ENCODE measurements at places on chromosomes 6 and 20. TPM values are rescaled to one million over a fixed set of nuclear protein-coding genes. Genes with fewer than 3 reads are reported as not detected.

DNA sequence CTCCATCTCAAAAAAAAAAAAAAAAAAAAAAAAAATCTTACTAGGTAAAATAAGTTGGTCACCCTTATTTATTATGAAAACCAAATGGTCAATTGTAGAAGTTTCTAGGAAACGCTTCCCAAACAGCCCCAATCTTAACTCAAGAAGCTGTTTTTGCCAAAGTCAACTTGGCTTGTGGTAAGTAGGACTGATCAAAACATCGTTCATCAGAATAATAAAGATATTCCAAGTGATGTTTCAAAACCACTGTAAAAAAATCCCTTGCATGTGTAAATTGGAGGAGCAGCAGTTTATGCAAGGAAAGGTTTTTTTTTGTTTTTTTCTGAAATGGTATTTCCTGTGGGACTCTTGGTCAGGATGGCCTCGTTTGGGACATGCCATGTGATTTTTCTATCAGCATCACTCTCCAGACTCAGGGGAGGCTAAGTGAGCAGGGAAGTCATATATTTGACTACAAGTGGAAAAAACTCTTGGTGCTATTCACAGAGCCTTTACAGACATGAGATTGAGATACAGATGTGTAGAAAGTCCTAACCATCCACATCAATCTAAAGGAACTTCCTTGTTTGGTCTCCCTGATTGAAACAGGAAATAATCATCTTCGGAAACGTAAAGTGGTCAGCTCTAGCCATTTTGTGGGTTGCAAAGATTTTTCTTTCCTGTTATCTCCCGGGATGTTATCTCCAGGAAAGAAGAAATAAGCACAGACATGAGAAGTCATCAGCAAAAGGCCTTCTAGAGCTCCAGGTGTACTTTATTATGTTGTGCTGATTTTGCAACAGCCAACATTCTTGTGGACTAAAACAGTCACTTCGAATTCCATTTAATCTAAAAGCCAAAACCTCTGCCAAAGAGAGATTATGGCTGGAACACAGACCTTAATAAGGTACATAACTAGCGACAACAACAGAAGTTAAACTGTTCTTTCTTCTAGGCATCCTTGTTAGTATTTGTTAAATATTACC is 177.8 kb downstream of the EDN1 start:
- H3K27me3 ChIP-seq = no peaks in the 10 kb centered on the region
- H3K27ac ChIP-seq = no peak overlapping the region
- peaks cover 4% of the 10 kb centered on the region for H3K4me1 ChIP-seq
- no peak overlapping the region for H3K4me3 ChIP-seq
- H3K36me3 ChIP-seq = no peaks in the 10 kb centered on the region

DNA sequence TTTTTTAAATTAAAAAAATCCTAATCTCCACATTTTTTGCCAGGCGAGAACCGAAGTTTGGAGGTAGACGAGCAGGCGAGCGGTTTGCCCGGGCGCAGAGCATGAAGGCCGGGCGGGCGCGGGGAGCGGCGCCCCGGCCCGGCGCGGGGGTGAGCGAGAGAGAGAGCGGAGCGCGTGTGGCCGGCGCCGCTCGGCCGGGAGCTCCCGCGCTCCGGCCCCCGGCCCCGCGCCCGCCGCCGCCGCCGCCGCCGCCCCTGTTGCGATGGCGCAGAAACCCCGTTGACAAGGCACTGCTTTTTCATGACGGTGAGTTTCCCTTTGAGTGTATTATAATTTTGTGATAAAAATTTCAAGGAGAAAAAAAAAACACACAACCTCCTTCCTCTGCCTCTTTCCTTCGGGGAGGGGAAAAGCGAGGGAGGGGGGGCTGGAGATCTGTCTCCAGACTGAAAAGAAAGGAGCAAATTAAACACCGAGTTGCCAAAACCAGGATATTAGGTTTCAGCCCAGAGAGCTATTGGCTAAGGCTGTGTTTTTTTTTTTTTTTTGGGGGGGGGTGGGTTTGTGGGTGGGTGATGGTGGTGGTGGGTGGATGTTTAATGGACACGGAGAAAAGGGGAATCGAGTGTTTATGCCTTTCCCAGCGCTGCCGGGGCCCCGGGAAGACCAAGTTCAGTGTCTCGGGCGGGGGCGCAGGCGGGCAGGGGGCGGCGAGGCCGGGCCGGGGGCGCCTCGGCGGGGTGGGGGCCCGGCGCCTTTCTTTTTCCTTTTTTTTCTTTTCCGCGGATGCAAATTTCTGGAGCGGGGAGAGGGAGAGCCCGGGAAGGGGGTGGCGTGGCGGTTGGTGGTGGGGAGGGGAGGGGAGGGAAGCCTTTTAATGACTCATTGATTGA is at the start of gene BICRAL:
BICRAL (plus strand) TSS at position 257 of the 893 bp plus-strand sequence. CDS start 39,971 bp downstream, outside the sequence.
- peak within 1 kb of the TSS; percentile 95 for H3K4me3 ChIP-seq
- DNase-seq = no peak
- no peaks in the 10 kb centered on the region for H3K36me3 ChIP-seq
- peaks cover 46% of the 10 kb centered on the region for H3K4me1 ChIP-seq

Gene CYP39A1
- 10.4 TPM for total RNA-seq

DNA sequence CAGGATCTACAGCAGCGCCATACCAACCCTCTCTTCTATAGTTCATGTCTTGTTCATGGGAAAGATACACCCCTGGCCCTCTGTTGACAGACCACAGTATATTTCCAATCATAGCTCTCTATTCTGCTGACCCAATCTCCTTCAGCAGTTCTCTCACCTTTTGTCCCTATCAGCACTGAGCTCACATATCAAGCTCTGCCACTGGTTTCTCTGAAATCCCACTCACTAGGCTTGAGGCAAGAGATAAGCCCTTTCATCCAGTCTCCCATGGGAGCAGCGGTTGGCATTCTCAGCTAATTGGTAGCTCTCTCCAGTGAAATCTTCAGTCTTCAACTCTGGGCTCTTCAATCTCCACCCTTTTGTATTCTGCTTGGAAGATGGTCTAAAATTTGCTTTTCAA is 313.4 kb downstream of the GJA1 start:
- no peak overlapping the region for H3K4me3 ChIP-seq
- DNase-seq = no peak
- no peaks in the 10 kb centered on the region for H3K27me3 ChIP-seq
- H3K4me1 ChIP-seq = no peaks in the 10 kb centered on the region
- H3K36me3 ChIP-seq = no peaks in the 10 kb centered on the region

Gene RBM24
- 21.2 TPM for total RNA-seq

DNA sequence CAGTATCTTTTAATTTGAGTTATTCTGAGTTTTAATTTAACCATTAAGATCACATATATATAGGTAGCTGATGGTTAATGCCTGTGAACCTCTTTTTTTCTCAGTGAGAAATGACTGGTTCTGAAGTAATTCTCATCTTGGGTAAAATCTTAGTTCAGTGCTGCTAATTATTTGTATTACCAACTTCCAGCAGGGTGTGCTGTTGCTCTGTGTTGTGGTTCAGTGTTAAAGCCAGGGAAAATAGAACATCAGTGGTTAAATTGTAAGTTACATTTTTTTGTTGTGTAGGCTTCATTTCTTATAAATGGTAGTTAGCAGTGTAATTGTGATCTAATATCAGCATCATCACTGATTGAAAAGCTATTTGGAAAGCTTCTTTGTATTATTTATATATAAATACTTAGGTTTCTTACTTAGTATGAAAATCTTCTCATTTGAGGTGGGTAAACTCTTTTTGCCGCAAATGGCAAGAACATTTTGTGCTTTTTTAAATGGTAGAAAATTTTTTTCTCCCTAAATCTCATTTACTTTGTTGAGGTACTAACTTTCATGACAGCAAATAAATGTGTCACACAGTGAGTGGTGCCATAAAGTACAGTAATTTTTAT is 43.7 kb downstream of the CDC5L start:
- DNase-seq = no peak
- H3K27me3 ChIP-seq = no peaks in the 10 kb centered on the region
- peaks cover 39% of the 10 kb centered on the region for H3K4me1 ChIP-seq
- no peak overlapping the region for H3K4me3 ChIP-seq
- H3K27ac ChIP-seq = no peak overlapping the region

DNA sequence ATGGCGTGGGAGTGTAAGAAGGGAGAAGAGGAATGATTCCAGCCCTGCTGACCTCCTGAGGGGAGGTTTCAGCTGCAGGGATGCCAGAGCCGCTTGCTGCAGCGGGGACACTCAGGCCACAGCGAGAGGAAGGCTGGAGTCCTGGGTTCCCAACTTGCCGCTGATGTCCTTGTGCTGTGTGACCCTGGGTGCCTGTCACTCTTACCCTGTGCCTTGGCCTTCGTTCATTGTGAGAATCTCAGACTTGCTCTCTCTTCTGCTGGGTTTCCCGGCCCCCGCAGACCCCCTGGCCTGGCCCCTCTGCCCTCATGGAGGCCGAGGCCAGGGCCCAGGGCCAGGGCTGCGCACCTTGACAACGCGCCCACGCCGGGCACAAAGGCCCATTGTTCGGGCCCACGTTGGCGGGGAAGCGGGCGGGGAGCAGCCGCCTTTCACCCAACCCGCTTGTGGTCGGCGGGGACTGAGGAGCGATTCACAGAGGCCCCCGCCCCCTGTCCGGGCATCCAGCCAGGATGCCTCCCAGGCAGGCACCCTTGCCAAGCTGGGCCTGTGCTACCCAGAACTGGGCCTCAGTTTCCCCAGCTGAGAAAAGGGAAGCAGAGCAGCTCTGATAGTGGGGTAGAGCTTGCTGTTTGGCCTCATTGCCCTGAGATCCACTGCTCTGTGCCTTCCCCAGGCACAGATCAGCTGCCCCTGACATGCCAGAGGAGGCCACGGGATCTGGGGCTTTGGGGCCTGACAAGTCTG is 52.4 kb downstream of the CEBPB start:
- no peaks in the 10 kb centered on the region for H3K36me3 ChIP-seq
- no peaks in the 10 kb centered on the region for H3K4me1 ChIP-seq
- H3K27ac ChIP-seq = peak overlapping the region; percentile 30
- DNase-seq = no peak
- no peaks in the 10 kb centered on the region for H3K27me3 ChIP-seq

DNA sequence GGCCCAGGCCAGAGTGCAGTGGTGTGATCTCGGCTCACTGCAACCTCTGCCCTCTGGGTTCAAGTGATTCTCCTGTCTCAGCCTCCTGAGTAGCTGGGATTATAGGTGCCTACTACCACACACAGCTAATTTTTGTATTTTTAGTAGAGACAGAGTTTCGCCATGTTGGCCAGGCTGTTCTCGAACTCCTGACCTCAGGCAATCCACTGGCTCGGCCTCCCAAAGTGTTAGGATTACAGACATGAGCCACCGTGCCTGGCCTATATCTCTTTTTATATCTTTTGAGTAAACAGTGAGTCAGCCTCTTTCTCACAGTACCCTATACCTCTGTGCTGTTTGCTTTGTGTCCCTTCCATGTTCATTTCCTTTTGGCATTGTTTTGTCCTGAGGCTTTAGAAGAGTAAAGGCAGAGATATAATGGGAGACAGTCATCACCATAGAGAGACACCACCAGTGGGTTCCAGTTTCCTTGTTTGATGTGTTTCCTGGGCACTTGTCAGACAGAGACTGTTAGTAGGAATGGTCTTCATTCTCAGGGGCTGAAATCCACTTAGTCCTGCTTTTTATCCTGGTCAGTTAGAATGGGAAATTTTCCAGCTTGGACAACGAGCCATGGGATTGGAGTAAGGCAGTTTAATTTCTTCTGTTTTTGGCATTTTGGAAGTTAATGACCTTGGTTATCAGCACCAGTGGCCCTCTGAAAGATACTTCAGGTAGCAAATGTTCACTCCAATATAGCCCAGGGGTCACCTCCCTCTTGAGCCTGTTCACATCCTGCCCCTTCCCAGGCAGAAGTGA is 32.2 kb upstream of the ASXL1 start:
- peaks cover 42% of the 10 kb centered on the region for H3K36me3 ChIP-seq
- H3K27ac ChIP-seq = no peak overlapping the region
- H3K4me1 ChIP-seq = no peaks in the 10 kb centered on the region
- H3K4me3 ChIP-seq = no peak overlapping the region
- H3K27me3 ChIP-seq = no peaks in the 10 kb centered on the region

Gene VNN1
- total RNA-seq = 0.57 TPM

- H3K36me3 ChIP-seq = no peaks in the 10 kb centered on the region
- H3K4me3 ChIP-seq = no peak overlapping the region
- no peaks in the 10 kb centered on the region for H3K4me1 ChIP-seq
- DNase-seq = no peak
These were observed 587.8 kb upstream of the JAG1 start for GRCh38 chr20:11261533-11262000.

GRCh38 chr20:63917811-63918210 is 22.9 kb downstream of the DNAJC5 start:
- H3K27me3 ChIP-seq = no peaks in the 10 kb centered on the region
- no peak overlapping the region for H3K4me3 ChIP-seq
- H3K36me3 ChIP-seq = peaks cover 29% of the 10 kb centered on the region
- no peak for DNase-seq
- H3K4me1 ChIP-seq = peaks cover 3% of the 10 kb centered on the region
- H3K27ac ChIP-seq = no peak overlapping the region

GRCh38 chr6:71510057-71510713 is 221.6 kb downstream of the OGFRL1 start:
- H3K27ac ChIP-seq = peak overlapping the region; percentile 63
- no peaks in the 10 kb centered on the region for H3K27me3 ChIP-seq
- no peaks in the 10 kb centered on the region for H3K36me3 ChIP-seq

DNA sequence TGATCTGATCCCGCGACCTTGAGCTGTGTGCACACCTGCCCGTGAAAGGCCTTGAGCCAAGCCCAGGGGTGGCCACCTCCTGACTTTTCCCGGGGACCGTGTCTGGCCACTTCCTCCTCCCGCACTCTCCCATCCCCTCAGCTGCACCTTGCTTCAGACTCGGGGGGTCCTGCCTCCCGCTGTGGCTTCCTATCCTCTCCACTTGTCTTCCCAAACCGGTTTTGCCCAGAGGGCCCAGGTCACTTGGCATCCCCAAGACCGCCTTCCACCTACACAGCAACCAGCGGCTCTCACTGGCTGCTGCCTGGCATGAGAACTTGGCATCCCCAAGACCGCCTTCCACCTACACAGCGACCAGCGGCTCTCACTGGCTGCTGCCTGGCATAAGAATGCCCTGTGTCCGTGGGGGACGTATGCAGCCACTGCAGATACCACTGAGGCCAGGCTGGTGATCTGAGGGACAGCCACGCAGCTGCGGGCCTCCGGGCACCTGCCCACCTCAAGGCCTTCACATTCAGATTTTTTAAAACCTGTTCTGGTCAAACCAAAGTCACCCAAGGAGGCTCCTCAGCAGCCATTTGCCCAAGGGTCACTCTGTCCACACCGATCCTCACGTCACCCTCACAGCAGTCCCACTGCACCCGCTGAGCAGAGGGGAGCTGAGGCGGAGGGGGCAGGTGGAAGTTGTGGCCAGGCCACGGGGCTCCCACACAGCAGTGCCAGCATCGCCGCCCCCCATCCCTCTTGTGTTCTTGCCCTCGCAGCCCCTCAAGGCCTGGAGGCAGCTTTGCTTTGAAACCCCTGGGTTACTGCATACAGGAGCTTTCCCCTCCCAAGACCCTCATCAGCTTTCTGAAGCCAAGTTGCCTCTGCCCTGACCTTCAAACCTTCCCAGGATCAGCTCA is 245.5 kb downstream of the TAF4 start:
- H3K36me3 ChIP-seq = no peaks in the 10 kb centered on the region
- H3K4me3 ChIP-seq = no peak overlapping the region
- H3K4me1 ChIP-seq = no peaks in the 10 kb centered on the region
- no peak overlapping the region for H3K27ac ChIP-seq
- no peak for DNase-seq
- peaks cover 16% of the 10 kb centered on the region for H3K27me3 ChIP-seq

Gene KCNG1
- 2.2 TPM for total RNA-seq

Gene TAF4
- 18.1 TPM for total RNA-seq

GRCh38 chr20:17108896-17109295 is 117.9 kb upstream of the PCSK2 start:
- H3K36me3 ChIP-seq = no peaks in the 10 kb centered on the region
- peak; percentile 64 for DNase-seq
- no peaks in the 10 kb centered on the region for H3K27me3 ChIP-seq
- no peak overlapping the region for H3K4me3 ChIP-seq
